NCI-H460 (cell line): ENCODE measurements at places on chromosomes 2 and 18.
A peak's percentile ranks its signal among the peaks of the same experiment; 100 is the strongest.

- no peak for DNase-seq
Observed at GRCh38 chr2:191506515-191506914, 171.4 kb upstream of the NABP1 start.

DNA sequence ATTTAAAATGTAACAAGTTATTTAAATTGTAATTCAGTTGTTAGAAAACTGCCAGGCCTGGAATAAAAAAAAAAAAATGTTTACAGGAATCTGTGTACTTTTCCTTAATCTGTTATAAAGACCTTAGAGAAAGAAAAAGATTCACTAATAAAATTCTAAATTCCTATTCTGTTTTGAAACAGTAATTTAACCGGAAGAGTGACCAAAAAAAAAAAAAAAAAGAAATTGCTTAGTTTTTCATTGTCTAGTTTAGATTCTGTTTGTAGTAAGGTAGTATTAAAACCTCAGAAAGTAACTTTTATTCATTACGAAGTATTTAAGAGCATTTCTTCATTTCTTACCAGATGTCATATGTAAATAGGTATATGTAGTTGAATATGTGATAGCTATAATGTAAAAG, 2.5 kb downstream of the REL start:
- no peak for DNase-seq

DNA sequence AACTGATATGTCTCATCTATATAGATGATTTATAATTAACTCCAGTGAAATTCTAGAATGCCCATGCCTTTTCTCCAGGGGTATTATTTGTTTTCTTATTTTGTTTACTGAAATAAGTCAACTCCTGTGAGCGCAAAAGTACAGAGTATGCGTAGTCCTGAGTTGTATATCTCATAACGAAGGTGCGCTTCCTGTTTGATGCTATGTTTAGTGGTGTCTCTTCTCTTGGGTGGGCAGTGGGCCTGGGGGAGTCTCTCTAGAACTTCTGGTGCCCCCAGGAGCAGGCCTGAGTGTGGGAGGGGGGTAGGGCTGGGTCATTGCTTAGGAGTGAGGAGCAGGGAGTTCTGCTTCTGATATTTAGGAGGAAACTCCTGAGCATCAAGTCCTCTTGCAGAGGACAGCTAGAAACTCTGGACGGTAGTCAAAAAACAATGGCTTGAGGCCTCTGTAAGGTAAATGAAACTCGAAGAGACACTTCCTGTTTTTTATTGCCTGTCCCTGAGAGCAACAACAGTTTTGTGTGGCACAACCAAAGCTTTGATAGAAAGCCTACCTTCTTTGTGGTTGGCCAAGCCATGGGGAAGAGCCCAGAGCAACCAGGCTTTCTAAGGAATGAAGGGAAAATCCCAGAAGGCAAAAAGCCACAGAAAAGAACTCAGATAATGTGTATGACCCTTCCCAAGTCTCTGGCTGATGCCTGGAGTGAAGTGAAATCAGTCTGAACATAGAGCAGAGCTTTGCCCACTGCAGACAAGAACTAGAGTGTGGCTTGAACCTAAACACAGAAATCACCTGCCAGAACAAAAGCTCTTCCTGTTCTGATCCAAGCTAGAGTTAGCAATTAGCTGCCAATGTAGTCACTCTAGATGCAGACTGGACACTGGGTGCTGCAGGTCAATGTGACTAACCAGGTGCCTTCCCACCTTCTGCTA, 8.5 kb upstream of the SP140L start:
- no peak for DNase-seq

DNA sequence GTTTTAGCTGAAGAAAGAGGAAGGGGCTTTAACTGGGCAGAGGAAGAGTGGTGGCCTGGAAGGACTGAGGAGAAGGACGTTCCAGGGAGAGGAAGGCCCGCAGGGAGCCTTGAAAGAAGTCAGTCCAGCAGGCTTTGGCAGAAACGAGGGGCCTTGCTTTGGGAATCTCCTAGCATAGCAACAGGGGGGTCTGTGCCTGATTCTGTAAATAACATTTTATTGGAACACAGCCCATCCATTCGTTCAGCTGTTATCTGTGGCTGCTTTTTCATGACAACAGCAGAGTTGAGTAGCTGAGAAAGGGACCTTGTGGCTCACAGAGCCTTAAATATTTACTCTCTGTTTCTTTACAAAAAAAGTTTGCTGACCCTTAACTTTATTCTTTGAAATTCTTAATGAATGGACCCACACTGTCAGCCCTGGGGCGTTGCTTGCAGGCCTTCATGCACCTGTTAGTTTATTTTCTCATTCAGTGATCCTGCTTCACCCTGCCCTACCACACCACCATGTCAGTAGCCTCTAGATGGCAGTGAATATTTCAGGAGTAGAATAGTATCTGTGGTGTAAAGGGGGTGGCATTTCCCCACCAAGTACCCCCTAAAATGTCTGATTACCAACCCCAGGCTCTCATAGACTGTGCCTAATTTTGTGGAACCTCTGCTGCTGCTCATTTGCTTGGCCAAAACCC, 61.0 kb downstream of the MGAT5 start:
- DNase-seq, result no peak

DNA sequence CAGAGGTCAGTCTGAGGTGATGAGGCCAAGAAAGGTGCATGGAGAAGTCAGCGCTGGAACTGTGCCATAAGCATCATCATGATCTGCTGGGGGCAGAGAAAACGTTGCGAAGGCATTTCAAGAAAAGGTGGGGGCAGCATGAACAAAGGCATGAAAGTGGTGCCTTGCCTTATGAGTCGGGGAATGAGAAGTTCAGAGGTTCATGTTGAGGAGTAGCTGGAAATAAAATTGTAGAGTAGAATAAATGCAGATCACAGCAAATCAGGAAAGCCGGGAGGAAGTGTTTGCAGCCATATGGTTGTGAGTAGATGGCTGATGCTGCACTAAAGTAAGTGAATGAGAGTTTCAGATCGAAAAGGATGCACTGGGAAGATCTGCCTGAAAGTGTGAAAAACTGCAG, 72.1 kb upstream of the ARL5A start:
- no peak for DNase-seq

GRCh38 chr2:173086518-173087213, 11.0 kb downstream of the MAP3K20 start:
- no peak for DNase-seq

DNA sequence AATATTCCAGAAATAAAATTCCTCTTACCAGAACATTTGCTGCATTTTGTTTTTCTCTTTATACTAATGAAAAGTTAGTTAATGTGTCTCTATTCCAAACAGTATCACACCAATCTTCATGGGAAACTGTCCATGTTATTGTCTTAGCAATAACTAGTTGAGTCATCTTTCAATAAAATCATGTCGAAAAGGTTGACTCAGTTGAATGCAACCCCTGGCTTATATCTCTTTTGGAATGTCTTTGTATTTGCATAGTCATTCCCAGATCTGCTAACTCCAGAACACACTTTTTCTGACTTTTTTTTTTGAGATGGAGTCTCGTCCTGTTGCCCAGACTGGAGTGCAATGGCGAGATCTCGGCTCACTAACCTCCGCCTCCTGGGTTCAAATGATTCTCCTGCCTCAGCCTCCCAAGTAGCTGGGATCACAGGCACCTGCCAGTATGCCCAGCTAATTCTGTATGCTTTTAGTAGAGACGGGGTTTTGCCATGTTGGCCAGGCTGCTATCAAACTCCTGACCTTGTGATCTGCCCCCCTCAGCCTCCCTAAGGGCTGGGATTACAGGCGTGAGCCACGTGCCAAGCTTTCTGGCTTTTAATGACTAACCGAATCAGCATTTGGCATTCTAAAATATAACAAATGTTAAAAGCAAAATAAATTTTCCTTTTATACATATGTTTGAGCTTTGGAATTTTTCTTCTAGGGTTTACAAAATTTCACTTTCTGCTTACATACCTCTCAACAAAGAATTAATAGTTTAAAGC, 133.2 kb upstream of the GULP1 start:
- DNase-seq, result no peak

- peak; percentile 17 for DNase-seq
Observed at GRCh38 chr2:190649035-190649797, at the start of gene NAB1. TSS of gene NAB1 (plus strand) at chr2:190649083. CDS start at chr2:190659177, 10,094 bp downstream.
